Osteoblast (primary cell): ENCODE measurements at places on chromosomes 2 and 18. TPM values are rescaled to one million over a fixed set of nuclear protein-coding genes. Genes with fewer than 3 reads are reported as not detected.
A peak's percentile ranks its signal among the peaks of the same experiment; 100 is the strongest.

Gene FAM161A
- total RNA-seq = 3.2 and 3.3 TPM in 2 replicates

Gene OTOS
- not detected in 2 replicates for total RNA-seq

GRCh38 chr2:195716466-195716865 is 59.4 kb downstream of the SLC39A10 start:
- DNase-seq = no peak

DNA sequence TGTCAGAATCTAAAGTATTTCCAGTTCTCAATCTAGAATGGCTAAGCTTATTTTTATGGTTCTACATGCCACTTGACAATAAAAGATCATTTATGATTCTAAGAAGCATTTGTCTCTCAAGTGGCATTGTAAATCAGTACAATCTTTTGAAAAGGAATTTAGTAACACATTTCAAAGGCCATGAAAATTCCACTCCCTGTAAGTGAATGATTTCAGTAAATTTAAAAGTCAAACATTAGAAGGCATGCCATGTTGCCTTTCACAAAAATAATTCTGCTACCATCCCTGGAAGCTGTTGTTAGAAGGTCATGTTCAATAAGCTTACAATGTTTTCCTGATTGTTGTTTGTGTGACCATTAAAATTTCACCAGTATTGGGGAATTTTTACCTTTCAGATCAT is 142.9 kb downstream of the RPIA start:
- no peak for DNase-seq

GRCh38 chr18:11323359-11323819 is 174.0 kb upstream of the PIEZO2 start:
- DNase-seq = no peak

GRCh38 chr2:41764919-41765318 is 282.9 kb upstream of the PKDCC start:
- DNase-seq = no peak

DNA sequence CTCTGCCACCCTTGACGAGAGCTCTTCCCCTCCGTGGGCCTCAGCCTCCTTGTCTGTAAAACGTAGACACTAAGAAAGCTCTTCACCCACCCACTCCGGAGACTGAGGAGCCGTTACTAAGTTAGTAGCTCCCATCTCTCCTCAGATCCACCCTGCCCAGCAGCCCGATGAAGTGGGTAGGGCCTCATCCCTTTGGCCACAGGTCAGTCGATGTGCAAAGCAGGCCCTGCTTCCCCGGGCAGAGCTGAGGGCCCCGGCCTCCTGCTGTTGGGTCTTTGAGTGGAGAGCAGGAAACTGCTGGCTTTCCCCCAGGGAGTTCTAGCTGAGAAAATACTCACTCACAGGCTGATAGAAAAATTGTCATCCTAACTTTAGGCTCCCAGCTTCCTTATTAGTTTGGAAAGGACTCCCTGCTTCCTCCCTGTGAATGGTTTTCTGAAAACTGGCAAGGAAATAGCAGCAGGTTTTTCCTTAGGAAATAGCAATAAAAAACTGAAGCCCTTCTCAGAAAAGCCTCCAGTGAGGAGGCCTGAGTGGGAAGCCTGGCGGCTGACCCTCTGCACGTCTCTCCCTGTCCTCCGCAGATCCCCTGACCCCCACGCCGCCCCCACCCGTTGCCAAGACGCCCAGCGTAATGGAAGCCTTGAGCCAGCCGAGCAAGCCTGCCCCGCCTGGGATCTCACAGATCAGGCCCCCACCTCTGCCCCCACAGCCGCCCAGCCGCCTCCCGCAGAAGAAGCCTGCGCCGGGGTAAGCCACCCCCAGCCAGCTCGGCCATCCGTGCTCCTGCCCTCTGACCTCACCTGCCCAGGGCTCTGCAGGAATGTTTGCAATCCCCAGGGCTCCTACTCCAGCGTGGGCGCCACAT is 30.2 kb downstream of the ITGB1BP1 start:
- DNase-seq = peak; percentile 91

GRCh38 chr2:148926291-148926961 is 51.4 kb downstream of the KIF5C start:
- DNase-seq = peak; percentile 71

- DNase-seq = peak; percentile 89
Measured at GRCh38 chr2:86790676-86791572, at the start of gene CD8A. TSS of gene CD8A (minus strand) at chr2:86790913. CDS start at chr2:86790825, 88 bp downstream.
